ENCODE measurements at places on chromosomes 2 and 18. TPM values are rescaled to one million over a fixed set of nuclear protein-coding genes. Genes with fewer than 3 reads are reported as not detected.

Gene ANKRD62
- not detected for total RNA-seq

Gene ITGA4
- total RNA-seq, result 5.9 TPM

Gene ARHGEF4
- total RNA-seq, result 45.7 TPM

Gene NAT8
- not detected for total RNA-seq

Gene DPYSL5
- 151 TPM for total RNA-seq

Gene EIF5B
- total RNA-seq, result 17.5 TPM

Gene ANKRD53
- 2.7 TPM for total RNA-seq

Gene KCNJ3
- total RNA-seq, result 12.5 TPM

Gene GCG
- 0.49 TPM for total RNA-seq

Gene PLGLB1
- total RNA-seq, result 6.6 TPM

Gene SKA1
- 2.0 TPM for total RNA-seq

Gene AGXT
- not detected for total RNA-seq

Gene G6PC2
- total RNA-seq, result not detected

Gene COL5A2
- total RNA-seq, result 21.4 TPM

Gene RSAD2
- total RNA-seq, result 2.0 TPM

Gene UGT1A10
- not detected for total RNA-seq

Gene SERPINB10
- total RNA-seq, result not detected

Gene CCDC74B
- 4.7 TPM for total RNA-seq

Gene CCDC148
- 16.7 TPM for total RNA-seq

Gene TDRD15
- total RNA-seq, result not detected
